ENCODE measurements at places on chromosomes 5 and 9.

DNA sequence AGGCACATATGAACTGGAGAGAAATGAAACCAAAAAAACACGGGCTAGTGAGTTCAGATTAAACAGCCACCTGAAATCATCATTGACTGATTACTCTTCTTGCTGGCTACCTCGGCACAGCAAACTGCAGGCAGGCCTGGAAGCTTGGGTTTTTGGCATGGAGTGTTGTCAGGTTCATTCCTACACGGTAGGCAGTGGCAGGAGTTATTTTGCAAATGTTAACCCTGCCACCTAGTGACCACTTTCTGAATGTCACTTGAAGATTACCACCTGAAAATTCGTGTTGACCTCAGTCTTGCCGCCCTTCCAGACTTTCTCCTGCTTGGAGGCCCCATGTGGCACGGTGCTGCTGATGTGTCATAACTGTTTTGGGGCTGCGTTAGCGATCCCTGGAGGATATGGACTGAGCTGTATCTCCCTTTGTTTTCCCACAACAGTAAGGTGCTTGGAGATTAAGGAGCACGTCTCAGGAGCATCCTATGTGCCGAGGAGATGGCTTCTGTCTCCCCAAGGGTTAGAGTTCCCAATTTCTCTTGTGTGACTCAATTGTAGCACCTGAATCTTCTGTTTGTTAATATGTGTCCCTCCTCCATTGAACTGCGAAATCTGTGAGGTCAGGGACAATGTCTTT is 12.7 kb upstream of the CD180 start:
- DNase-seq: peak; percentile 90

DNA sequence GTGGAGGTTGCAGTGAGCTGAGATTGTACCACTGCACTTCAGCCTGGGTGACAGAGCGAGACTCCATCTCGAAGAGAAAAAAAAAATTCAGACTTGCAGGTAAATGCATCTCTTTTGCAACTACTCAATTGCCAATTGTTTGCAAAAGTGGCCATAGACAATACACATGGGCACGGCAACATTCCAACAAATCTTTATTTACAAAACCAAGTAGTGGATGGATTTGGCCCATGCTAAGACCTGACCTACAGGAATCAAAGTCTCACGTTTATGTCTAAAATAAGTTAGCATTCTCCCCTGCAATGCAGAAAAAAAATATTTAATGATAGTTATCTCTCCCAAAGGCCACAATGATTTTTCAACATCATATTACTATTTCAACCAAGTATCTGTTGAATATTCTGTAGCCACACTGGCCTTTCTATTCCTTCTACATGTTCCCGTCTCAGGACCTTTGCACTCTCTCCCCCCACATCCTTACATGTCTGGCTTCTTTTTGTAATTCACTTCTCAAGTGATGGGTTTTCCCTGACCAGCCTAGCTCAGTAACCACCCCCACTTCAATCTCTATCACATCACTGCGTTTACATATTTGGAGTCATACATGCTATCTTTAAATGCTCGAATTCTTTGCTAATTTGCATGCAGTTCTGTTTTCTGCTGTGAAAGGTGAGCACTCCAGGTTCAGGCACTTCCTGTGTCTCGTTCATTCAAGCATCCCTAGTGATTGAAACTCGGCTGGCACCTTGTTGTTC is 54.2 kb downstream of the FNBP1 start:
- no peak for DNase-seq

GRCh38 chr5:72687288-72687687 is 129.2 kb upstream of the TNPO1 start:
- no peak for DNase-seq

GRCh38 chr5:50921366-50922133 is 255.1 kb downstream of the PARP8 start:
- DNase-seq: no peak

GRCh38 chr9:21320465-21320864 is 14.7 kb downstream of the KLHL9 start:
- DNase-seq: peak; percentile 65

Data from eye (tissue), 1 donor.